ENCODE measurements at places on chromosomes 16 and 17. TPM values are rescaled to one million over a fixed set of nuclear protein-coding genes. Genes with fewer than 3 reads are reported as not detected.

Gene RAMP2
- total RNA-seq: not detected

Gene DOC2B
- 8.5 TPM for total RNA-seq

Gene TRPV2
- 2.3 TPM for total RNA-seq

DNA sequence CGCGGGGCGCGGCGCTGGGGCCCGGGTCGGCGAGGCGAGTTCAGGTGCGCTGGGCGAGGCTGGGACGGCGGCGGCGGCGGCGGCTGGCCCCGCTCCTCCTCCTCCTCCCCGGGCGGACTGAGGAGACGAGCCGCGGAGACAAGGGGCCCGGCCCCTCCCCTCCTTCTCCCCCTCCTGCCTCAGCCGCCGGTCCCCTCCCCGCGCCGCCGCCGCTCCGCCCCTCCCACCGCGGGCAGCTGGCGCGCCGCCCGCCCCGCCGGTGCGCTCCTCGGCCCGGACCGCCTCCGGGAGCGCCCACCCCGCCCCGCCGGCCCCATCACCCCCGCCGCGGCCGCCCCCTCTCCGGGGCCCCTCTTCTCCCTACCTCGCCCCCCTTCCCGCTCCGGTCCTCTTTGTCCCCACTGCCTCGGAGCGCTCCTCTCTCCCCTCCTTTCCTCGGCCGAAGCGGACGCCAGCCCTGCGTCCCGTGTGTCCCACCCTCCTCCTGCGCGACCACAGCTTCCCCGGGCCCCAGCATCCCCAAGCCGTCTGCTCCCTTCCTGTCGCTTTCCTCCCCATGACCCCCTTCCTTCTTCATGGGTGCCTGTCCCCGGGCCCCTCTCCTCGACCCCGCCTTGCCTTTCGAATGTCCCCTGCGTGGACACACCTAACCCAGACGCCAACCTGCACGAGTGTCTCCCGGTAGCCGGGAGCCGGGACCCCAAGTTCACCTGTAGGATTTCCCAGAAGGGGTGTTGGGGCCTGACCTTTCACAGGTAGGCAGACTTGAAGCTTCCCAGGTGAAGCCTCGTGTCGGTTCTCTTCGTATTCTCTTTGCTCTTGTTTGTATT is at the start of gene TOX3:
Gene TOX3, minus strand, starts transcription at position 140 of the 830 bp plus-strand sequence. CDS start 420 bp downstream, outside the sequence.
- no peak for DNase-seq
